ENCODE measurements at places on chromosomes 6 and 20.

DNA sequence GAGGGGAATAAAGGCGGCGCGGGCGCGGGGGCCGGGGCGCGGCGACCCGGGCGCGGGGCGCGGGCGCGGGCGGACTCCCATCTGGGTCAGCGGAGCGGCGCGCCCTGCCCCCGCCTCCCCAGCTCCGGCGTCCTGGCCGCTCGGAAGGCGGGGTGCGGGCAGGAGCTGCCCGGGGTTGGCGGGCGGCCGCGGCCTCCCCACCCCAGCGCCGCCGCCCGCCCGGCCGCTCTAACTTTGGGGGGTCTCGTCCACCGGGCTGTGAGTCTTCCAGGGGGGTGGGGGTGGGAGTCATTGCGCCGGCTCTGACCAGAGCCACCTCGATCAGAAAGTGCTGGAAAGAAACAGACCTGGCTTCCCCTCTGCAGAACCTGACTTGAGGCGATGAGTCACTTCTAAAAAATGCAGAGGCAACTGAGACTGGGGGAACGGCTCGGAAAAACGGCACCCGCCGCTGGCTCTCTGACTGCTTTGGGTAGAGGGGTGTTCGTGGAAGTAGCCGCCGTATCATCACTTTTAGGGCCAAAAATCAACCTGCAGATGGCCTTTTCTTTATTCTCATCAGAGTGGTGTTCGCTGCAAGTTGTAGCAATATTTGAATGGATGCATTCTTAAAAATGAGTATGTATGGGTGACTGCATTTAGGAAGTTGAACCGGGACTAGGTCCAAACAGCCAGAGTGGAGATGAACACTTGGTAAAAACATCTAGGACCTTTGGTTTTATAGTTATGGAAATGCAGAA is 667 bp downstream of the CAP2 start:
- DNase-seq = peak; percentile 83

- DNase-seq = no peak
These were observed 75.4 kb downstream of the ARHGAP18 start for GRCh38 chr6:129634411-129635230.

DNA sequence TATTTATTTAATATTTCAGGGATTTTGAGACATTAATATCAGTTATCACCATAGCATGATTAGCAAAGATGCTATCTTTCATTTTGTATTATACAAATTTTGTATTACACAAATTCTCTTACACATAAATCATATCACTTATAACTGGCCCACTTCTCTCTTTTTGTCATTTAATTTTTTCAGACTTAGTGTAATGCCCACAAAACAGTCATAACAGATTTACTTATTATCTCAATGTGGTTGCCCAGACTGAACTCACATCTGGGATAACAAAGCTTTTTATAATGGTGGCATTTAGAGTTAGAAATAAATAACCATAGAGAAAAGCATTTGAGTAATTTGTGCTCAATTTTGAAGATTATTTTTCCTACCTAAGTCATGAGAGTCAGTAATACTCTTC is 148.3 kb downstream of the TFAP2B start:
- DNase-seq = no peak

- DNase-seq = no peak
These were observed 7.3 kb downstream of the JAG1 start for GRCh38 chr20:10666221-10667076.

- DNase-seq = no peak
These were observed 93.7 kb upstream of the ATXN1 start for GRCh38 chr6:16854986-16855385.

DNA sequence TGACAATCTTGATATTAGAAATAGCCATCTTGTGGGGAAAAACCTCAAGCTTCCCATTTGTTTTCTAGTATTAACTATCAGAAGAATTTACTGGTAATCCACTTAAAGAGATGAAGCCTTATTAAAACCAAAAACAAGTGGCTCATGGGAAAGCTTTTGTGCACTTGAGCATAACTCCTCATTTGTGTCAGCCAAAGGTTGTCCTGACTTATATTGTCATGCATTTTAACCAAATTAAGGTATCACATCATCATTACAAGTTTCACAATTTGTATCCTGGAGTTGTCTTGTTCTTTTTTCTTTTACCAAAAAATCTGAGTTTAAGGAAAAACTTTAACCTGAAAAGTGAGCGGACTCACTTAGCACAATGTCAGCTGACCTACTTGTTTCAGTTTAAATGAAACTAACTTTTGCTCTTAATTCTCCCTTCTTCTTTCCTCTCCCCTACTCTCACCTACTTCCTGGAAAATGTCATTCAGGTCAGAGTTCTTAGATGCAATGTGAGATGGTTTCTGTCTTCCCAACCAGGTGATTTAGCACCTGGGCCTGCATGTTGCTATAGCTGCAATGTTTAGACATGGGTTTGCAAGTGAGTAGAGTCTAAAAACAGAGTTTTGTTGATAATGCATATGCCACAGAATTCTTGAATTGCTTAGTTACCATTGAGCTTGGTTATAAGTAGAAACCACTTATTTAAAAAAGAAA is 82.8 kb downstream of the TNFAIP3 start:
- no peak for DNase-seq

GRCh38 chr6:109024368-109024767 is 70.3 kb downstream of the SESN1 start:
- DNase-seq = no peak

DNA sequence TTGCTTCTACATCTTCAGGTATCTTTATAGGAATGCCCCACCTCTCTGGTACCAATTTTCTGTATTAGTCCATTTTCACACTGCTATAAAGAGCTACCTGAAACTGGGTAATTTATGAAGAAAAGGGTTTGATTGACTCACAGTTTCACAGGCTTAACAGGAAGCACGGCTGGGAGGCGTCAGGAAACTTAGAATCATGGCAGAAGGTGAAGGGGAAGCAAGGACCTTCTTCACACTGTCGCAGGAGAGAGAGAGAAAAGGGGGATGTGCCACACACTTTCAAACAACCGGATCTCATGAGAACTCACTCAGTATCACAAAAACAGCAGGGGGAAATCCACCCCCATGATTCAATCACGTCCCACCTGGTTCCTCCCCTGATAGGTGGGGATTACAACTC is 24.4 kb upstream of the LY86 start:
- no peak for DNase-seq

- peak; percentile 51 for DNase-seq
These were observed 158.2 kb downstream of the ZMYND8 start for GRCh38 chr20:47198254-47198671.

- no peak for DNase-seq
These were observed 146.1 kb upstream of the LRFN2 start for GRCh38 chr6:40733290-40733689.

- no peak for DNase-seq
These were observed 374.8 kb upstream of the CDH4 start for GRCh38 chr20:60877071-60877857.

DNA sequence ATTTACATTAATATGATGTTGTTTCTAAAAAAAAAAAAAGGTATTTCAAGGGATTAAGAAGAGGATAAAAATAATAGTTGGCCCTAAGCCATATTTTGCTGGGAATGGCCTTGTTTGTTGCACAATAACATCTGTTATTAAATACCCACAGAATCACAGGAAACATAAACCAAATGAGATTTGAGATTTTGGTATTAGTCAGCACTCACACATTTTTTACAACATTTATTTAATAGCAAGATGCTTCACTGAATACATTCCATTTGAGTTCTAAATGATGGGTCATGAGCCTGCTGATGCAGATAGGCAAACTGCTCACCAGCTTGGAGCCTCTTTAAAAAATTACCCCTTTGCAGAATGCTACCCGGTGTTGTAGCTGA is 92.9 kb upstream of the ENPP5 start:
- peak; percentile 66 for DNase-seq

GRCh38 chr20:37714978-37715672 is 21.3 kb downstream of the CTNNBL1 start:
- peak; percentile 65 for DNase-seq

GRCh38 chr6:116018976-116019375 is 41.7 kb downstream of the FRK start:
- no peak for DNase-seq

DNA sequence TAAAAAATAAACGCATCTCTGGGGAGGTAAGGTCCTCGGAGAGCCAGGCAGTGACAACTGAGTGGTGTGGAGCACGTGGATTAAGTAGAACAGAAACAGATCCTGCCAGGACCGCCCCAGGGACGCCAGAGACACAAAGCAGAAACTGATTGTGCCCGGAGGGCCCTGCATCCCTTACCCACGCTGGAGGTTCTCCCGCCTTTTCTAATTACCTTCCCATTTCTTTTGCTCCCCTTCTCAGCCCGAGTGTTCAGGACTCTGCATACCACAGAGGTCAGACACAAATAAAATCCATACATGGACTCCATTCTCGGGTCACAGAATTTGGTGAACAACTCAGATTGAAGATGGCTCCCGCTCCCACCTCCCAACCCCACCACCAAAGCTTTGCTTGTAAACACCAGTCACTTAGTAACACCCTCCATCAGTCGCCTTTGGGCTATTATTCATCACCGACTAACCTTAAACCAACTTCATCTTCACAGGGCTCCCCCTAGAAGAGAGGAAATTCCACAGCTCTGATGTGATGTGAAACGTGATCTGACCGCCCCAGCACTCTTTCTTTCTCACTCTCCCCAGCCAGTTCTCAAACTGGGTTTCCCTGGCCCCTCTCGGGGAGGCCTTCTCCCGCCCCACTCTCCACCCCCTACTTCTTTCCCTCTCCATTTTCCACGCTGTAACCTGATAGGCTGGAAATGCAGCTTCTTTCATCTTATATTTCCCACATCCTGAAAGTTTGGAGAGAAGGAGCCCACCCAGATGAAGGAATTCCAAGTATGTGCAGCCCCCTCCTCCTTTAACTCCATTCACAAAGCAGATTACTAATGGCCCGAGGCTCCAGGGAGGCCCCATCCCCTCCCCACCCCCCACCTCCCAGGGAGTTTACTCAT is 32.5 kb upstream of the PIM1 start:
- peak; percentile 90 for DNase-seq

GRCh38 chr6:84728602-84729001 is 35.8 kb downstream of the TBX18 start:
- DNase-seq = peak; percentile 54

DNA sequence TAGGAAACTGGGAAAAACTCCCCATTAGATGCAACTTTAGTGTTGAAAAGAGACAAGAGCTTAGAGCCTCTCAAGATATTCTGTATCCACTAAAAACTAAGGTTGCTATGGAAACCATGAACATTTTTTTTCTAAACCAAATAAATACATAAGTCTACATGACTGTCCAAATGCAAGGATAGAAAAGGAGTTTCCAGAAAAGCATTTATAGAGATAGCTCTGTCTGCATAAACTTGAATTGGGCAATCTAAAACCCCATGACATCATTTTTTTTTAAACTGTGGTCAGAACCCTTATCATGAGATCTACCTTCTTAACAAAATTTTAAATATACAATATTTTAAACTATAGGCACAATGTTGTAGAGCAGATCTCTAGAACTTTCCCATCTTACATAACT is 36.4 kb upstream of the FAM83B start:
- DNase-seq = no peak

DNA sequence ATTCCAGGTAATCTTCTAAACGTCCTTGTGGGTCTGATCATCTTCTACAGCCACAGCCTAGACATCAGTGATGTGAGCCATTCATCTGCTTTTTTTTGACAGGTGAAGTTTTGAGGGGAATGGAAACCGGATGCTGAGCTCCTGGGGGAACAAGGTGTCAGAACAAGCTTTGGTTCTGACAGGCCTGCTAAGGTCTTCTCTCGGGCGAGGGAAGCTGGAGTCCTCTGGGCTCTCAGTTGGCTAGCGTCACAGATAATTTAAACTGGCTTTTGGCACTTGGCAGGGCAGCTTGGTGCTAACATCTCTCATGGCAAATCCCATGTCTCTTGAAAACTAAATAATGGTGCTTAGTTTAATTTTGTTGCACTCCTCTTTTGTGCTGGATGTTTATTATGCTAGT is 8.4 kb upstream of the AIG1 start:
- no peak for DNase-seq

- DNase-seq = no peak
These were observed 24.5 kb downstream of the CLIC5 start for GRCh38 chr6:45991189-45991588.

- no peak for DNase-seq
These were observed 36.8 kb downstream of the MRPL14 start for GRCh38 chr6:44090465-44090864.

- no peak for DNase-seq
These were observed 47.0 kb downstream of the EZR start for GRCh38 chr6:158772172-158772571.

DNA sequence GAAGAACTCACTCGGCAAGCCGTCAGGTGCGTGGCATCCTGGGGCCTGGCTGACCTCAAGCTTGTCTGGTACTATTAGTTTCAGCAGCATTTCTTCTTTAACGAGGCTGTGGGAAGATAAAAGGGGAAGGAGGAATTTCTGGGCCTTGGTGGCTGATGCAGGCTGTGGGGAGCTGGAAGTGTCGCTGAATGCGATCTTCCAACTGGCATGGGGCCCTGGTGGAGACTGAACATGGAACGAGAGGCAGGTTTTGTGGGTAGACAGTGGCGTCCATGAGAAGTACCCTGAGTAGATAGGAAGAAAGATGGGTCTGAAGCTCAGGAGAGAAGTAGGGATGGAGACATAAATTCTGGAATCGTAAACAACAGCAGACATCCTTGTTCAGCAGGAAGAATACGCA is 23.9 kb downstream of the ERMARD start:
- DNase-seq = no peak

DNA sequence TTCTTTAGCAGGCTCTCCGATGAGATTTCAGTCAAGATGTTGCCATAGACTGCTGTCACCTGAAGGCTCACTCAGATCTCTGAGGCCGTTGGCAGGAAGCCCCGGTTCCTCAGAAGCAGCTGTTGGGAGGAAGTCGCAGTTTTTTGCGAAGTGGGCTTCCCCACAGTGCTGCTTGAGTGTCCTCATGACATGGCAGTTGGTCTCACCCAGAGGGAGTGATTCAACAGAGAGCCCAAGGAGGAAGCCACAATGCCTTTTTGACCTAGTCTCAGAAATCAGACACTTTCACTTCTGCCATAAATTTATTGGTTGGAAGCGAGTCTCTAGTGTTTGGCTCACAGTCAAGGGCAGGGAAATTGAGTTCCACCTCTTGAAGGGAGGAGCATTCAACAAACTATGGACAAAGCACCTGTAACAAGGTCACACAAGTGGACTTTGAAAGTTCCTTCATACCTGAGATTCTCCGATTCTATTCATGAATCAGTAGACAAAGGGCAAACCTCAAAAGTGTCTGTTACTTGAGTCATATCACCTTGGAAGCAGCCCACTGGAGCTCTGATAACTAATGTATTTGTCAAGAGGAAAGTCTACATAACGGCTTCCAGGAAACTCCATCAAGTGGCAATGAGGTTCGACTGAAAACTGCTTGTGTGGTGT is 208.3 kb downstream of the TASP1 start:
- DNase-seq = no peak

DNA sequence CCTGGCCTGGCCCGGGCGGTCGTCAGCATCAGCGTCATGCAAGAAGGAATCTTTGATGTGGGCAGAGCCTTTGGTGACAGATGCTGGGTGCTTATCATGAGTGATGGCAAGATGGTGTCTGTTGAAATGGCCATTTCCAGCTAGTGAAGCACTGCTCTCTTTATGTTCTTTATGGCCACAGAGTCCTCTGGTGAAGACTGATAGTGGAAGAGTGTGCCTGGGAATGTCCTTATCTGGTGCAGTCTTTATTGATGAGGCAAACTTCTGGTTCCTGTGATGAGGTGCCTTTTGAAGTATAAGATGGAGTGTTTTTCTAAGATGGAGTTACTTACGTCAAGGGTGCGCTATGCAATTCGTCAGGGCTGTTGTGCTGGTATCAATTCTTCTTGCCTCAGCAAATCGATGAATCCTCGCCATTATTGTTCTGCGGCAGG is 22.6 kb upstream of the CCR6 start:
- no peak for DNase-seq

- DNase-seq = no peak
These were observed 784.9 kb downstream of the TENT5A start for GRCh38 chr6:80967609-80968008.

Data from MCF 10A (cell line).